ENCODE measurements at places on chromosomes 7 and 10.

DNA sequence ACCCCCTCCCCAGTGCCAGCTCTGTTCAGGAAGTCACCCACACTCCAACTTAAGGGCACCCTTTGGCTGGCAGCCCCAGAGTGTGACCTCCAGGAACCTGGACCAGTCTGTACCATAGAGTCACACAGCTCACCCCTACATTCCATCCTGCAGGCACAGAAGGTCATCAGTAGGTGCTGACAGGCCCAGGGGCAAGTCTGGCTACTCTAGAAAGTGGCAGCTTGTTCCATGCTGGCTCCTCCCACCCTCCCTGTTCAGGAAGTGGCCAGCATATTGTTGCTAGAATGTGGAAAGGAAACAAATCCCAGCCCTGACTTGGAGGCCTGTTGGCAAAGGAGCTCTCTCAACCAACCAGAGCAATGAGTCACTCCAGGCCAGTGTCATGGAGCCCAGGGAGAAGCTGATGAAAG, 3.2 kb upstream of the NCOA4 start:
- no peak for DNase-seq

DNA sequence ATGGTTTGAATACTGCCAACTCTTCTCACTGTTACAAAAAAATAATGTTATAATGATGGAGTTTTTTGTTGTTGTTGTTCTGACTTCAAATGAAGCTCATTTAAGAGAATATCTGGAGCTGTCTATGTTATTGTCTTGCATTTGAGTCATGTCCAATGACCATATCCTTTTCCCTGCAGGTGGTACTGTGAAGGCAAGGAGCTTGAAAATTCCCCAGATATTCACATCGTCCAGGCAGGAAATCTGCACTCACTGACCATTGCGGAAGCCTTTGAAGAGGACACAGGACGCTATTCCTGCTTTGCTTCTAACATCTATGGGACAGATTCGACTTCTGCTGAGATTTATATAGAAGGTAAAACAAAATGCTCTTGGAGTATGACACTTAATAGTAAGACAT, 33.5 kb downstream of the MYPN start:
- no peak for DNase-seq

- peak; percentile 35 for DNase-seq
These were observed 27.8 kb downstream of the NKX2-3 start for GRCh38 chr10:99560277-99561126.

GRCh38 chr10:58653139-58653538, 140.5 kb downstream of the BICC1 start:
- no peak for DNase-seq

DNA sequence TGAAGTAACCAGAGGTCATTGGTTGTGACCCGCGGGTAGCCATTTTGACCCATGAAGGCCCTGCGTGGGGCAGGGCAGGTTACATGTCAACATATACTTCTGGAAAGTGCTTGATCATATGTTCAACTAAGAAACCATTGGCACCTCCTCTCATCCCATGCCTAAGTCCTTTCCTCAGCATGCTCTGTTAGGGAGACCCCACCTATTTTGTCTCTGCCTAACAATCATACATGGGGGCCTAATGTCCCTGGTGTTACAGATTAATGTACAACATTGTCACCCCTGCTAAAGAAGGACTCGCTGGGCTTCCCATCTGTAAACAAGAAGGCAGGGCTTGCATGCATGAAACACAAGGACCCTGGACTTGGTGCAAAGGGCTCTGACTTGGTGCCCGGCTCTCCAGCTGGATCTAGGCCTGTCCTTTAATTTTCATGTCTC, 133.7 kb upstream of the TNS3 start:
- DNase-seq, result no peak

GRCh38 chr10:78383378-78384048, 349.9 kb downstream of the RPS24 start:
- DNase-seq, result no peak

GRCh38 chr10:21870849-21871248, 132.7 kb downstream of the DNAJC1 start:
- no peak for DNase-seq

All from CD4-positive, alpha-beta T cell treated with Interleukin-17A for 1 hour (primary cell).